ENCODE measurements at places on chromosomes 6 and 20.

DNA sequence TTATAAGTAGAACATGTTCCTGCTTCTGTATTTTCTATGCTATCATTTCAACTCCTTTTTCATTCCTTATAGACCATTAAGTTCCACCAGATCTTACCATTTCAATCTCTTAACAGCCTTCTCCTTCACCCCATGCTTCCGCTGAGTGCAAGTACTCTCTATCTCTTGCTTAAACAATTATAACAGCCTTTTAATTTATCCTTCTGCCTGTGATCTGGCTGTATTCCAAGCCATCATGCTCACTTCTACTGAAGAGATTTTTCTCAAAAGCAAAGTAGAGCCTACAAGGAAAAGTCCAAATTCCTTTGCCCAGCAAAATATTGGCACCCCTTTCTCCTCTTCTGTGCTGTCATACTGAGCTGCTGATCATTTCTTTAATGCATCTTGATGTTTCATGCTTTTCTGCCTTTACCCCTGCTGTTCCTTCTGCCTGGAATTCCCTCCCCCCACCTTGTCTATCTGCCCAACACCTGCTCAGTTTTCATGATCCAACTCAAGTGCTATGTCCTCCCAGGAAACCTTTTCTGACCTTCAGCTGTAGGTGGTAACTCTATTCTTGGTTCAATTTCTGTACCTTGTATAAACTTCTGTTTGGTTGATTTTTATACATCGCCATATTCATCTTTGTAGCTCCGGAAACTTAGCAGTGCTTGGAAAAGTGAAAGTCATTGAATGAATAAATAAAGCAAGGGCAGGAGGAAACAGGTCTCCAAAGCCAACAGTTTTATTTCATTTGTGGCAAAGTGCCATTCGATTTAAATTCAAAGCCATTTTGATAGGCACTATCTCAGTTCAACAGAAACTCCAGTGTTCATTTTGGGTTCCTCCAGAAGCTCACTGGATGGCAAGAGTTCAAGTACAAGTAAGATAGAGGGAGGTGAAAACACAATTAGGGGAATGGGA is 10.5 kb upstream of the BMP2 start:
- no peak for DNase-seq

DNA sequence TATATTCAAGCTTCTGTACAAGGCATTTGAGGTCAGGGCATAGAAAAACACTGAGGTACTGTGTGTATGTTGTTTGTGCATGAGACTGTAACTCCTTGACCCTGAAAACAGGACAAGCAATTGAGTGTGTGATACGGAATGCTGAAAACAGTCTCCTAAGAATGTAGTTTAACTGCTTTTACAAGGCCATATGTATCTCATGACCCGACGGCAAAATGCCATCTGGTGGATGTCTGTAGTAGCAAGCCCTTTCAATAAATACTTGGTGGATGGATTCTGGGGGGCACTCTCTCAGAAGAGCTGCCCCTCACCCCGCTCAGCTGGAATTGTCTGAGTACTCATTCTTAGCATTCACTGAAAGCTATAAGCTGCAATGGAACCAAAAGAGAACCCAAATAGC is 69.3 kb upstream of the EYS start:
- no peak for DNase-seq

DNA sequence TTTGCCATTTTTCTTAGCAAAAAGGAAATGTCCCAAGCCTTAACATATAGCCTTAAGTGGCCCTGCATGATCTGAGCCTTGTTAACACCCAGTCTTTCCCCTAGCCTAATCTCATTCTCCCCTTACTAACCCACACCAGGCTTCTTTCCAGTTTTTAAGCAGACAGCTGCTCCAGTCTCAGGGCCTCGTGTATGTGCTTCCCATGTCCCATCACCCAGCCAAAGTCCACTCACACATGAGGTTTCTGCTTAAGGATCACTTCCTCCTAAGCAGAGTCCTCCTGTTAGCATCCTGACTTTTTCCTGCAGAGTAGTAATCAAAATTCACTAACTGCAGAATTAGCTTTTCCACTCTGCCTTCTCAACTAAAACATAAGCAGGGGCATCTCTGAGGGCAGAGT is 96.1 kb downstream of the SMLR1 start:
- DNase-seq, result no peak

GRCh38 chr6:43776799-43777776 is 7.1 kb downstream of the VEGFA start:
- DNase-seq, result no peak

- no peak for DNase-seq
Measured at GRCh38 chr6:136016228-136017225, 165.0 kb downstream of the PDE7B start.

GRCh38 chr6:143680141-143680540 is 2.4 kb downstream of the PHACTR2 start:
- DNase-seq, result no peak

All from non-pigmented ciliary epithelial cell (primary cell).